NCI-H524 treated with DMSO at 0.1 percent for 48 hours (cell line): ENCODE measurements at places on chromosomes 2 and 18.
A peak's percentile ranks its signal among the peaks of the same experiment; 100 is the strongest.

DNA sequence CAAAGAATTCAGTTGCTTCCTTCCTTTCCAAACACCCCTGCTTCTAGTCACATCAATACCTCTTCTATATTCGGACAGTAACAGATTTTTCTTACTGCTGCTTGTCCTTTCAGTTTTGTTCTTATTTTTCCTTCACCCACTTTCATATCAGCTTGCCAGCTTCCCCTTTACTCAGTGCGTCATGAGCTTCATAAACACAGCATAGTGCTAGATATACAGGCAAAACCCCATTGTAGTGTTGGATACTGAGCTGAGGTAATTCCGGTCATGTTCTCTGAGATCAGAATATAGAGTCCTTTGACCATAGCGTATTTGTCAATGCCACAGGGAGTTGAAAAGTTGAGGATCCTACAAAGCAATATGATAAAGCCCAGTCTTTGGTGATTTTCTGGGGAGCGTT is 2.4 kb downstream of the FARP2 start:
- no peak for DNase-seq

DNA sequence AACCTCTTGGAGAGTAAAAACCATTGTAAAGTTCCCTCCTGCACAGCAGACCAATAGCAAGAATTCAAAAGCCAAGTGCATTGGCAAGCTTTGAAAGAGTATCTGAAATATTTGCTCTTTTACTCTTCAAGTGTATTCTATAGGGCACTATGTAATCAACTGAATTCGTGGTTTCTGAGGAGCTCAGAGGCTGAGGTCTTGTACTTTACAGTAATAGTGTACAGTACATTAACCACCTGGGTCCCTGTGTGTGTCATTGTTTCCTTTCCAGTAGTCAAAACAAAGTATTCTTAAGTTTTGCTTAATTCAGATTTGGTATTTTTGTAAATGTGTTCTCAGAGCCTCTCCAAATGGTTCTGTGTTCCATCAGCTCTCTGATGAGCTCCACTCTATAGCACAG is 769.7 kb downstream of the LRRTM4 start:
- no peak for DNase-seq

DNA sequence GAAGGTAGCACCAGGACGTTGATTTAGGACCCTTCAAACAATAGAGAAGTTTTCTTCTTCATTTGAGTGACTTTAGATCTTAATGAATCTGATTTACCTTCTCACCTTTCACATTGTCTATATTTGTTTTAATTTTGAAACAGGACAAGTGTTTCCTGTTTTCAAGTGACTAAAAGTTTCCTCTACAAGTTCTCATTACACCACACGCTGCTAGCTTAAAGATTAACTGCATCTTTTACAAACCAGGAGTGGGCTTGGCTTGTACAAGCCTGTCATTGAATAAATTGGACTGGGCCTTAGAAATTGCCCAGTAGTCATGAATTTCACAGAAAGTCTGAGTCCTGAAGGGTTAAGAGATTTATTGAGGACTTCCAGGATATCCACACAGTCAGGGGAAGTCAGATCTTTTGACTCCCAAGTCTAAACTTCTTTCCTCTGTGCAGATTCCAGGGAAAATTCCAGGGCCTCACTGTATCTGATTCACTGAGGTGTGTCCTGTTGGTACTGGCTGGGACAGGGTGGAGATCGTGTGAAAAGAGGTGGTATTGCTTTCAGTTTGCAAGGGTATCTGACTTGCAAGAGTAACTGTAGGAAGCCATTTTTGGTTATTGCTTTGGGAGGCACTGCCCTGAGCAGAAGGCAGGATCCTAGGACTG is 3.4 kb downstream of the SGPP2 start:
- no peak for DNase-seq

DNA sequence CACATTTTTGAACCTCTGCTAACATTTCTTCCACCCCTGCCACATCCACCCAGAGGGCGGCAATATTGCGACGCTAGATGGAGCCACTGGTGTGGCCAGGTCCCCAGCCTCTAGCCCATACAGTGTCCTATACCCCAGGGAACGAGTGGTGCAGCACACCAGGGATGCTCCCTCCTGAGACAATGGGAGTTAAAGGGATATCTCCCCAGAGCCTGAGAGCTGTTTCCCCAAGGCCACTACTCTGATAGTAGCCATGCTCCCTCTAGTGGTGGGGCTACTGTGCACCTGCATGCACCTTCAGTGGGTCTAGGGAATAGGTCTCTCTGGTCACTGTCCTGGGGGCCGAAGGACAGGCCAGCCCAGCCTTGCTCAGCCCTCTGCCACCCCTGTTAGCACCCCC is 336.4 kb upstream of the FSHR start:
- no peak for DNase-seq

GRCh38 chr2:203534621-203535077 is 452 bp downstream of the RAPH1 start:
- DNase-seq = no peak

GRCh38 chr2:49113046-49113445 is 41.3 kb downstream of the FSHR start:
- DNase-seq = peak; percentile 94

DNA sequence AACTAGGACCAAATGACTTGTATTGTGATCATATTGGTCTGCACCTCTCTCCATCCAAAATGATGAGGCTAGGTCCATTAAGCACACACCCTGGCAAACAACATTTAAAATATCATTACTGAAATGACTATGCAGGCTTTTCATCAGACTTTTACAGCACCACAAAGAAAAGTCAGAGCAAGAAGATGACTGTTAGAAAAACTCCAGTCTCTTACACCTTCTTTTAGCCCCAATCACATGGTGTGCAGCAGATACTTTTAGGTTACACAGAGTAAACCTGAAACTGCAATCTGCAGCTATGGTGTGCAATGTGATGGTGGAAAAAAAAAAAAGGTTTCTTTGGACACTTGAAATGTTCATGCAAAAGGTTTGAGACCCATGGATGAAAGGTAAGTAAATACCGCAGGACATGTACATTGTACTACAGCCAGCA is 5.4 kb upstream of the POLI start:
- no peak for DNase-seq

DNA sequence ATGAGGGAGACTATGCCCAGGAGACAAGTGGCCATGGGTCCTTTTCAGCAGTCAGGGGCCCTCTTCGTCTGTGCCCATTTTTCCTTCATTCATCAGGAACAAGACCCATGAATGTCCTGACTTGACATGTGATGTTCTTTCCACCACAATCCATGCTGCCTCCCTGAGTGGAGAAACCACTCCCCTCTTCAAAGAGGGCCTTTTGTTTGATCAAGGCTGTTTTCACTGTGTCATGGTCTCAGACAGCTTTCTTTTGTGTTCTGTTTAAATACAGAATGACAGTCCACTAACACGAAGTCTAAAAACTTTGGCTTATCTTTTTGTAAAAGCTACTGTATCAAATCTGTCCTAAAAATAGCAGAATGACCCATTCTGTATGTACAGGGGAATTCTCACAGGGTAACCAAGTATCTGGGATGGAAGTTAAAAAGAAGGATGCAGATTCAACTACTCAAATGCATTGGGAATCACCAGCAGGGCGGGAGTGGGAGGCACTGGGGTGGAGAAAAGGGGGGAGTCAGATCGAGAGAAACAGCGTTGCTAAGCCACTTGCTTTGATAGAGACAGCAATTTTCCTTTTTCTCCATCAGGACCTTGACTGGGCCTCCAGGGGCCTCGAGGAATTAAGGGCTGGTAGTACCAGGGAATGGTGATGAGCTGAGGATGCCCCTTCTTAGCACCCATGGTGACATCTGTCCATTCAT is 13.9 kb downstream of the LRP2 start:
- no peak for DNase-seq

DNA sequence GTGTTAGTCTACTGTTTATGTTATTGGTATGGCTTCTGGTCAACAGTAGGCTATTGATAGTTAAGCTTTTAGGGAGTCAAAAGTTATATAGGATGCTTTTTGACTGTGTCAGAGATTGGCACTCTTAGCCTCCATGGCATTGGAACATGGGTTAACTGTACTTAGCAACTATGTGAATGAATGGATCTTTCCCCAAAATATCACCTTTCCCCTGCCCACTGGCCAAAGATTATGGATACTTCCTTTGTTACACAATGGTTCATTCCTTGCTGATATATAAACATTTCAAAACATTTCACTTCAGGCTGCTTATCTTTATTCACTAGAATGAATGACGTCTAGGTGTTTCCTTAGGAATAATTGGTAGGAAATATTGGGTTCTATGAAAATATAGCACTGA is 62.1 kb upstream of the DOCK10 start:
- DNase-seq = no peak

- no peak for DNase-seq
Observed at GRCh38 chr2:43077876-43078275, 148.5 kb downstream of the ZFP36L2 start.

DNA sequence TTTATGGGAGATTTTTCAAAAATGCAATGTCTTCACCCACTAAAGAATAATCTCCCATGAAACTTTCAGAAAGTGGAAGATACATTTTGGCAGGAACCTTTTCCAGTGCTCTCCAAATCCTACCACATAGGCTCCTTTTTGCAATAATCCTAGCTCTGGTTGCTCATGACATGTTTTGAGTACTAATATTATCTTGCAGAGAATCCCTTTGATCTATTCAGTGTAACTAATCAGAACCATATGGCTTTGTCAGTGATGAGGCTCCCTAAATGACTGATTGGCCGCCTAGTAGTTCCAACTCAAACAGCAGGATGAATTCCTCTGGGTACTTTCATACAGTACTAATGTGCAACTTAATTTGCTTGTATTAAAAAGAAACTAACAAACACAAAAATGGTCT is 544.0 kb upstream of the FAM98A start:
- DNase-seq = no peak

GRCh38 chr2:66821168-66821567 is 386.2 kb downstream of the MEIS1 start:
- DNase-seq = no peak

DNA sequence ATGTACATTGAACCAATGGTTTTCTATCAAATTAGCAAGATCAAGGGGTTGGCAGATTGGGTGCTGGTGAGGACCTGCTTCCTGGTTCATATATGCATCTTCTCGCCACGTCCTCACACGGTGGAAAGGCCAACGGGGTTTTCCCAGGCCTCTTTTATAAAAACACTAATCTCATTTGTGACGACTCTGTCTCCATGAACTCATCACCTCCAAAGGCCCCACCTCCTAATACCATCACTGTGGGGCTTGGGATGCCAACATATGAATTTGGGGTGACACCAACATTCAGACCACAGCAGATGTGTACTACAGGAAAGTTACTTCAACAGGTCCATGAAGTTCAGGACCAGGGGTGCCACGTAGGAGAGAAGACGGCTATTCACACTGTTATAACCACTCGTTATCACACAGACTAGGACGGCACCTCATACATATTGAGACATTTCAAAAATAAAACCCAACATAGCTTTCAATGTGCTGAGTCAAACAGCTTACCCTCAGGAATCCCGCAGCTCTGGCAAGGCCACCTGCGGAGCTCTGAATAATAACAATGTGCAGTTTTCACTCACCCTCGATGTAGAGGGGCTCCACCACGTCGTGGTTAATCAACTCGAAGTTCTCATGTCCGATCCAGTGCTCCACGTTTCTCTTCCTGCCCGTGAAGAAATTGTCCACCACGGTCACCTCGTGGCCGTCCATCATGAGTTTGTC is 49.3 kb downstream of the UXS1 start:
- DNase-seq = no peak

GRCh38 chr2:166485558-166486178 is 8.4 kb downstream of the SCN7A start:
- DNase-seq = no peak

GRCh38 chr2:215930505-215931253 is 82.7 kb downstream of the MREG start:
- no peak for DNase-seq

GRCh38 chr2:148876202-148876594 is 1.2 kb downstream of the KIF5C start:
- no peak for DNase-seq

- no peak for DNase-seq
Observed at GRCh38 chr2:241780939-241781569, 4.4 kb downstream of the GAL3ST2 start.

- DNase-seq = no peak
Observed at GRCh38 chr18:12290086-12290485, 18.0 kb upstream of the TUBB6 start.

- DNase-seq = no peak
Observed at GRCh38 chr2:75403991-75404428, 156.7 kb downstream of the EVA1A start.

DNA sequence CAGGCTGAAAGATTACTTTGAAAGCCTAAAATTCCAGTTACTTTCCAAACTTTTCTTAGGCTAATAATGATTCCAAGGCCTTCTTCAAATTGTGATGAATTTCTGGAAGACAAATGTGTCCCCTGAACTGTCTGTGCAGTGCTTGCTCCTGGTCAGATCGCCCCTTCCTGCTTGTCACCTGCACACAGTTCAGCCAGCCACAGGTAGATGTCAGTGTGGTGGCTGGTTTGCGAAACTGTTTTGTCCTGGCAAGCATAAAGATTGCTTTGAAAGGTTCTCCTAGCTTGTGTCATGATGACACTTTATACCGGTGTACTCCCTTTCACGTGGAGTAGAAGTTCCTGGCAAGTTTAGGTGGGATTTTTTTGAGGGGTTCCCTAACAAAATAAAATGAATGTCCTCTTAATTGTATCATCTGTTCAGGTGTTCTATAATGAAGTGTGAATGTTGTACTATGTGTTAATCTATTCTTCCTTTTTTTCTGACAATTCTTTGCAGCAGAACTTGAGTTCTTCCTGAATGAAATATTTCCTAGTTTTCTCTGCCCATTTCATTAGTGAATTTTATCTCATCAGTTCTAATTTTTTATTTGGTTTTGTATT is 298.8 kb downstream of the ZNF407 start:
- no peak for DNase-seq

GRCh38 chr2:117952701-117953100 is 61.2 kb downstream of the CCDC93 start:
- DNase-seq = no peak

- no peak for DNase-seq
Observed at GRCh38 chr2:235737840-235738239, 244.0 kb downstream of the AGAP1 start.

DNA sequence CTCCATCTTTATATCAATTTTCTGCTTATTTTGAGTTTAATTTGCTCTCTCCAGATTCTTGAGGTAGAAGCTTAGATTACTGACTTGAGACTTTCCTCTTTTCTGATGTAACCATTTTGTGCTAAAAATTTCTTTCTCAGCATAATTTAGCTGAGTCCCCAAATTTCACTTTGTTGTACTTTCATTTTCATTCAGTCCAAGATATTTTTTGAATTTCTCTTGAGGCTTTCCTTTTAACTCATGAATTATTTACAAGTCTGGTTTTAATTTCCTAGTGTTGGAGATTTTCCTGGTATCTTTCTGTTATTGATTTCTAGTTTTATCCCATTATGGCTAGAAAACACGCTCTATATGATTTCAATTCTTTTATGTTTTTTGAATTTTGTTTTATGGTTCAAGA is 144.7 kb upstream of the PGAP1 start:
- no peak for DNase-seq

- no peak for DNase-seq
Observed at GRCh38 chr2:9990736-9991135, 39.2 kb downstream of the GRHL1 start.

DNA sequence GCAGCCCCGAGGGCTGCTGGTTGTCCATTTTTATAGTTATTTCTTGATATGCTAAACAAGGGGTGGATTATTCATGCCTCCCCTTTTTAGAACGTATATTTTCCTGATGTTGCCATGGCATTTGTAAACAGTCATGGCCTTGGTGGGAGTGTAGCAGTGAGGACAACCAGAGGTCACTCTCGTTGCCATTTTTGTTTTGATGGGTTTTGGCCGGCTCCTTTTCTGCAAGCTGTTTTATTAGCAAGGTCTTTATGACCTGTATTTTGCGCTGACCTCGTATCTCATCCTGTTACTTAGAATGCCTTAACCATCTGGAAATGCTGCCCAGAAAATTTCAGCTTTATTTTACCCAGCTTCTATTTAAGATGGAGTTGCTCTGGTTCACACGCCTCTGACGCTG is 825.8 kb upstream of the CDH2 start:
- DNase-seq = no peak
